ENCODE measurements at places on chromosomes 2 and 18.

- no peak for DNase-seq
These were observed 8.1 kb upstream of the MTERF4 start for GRCh38 chr2:241110089-241110606.

DNA sequence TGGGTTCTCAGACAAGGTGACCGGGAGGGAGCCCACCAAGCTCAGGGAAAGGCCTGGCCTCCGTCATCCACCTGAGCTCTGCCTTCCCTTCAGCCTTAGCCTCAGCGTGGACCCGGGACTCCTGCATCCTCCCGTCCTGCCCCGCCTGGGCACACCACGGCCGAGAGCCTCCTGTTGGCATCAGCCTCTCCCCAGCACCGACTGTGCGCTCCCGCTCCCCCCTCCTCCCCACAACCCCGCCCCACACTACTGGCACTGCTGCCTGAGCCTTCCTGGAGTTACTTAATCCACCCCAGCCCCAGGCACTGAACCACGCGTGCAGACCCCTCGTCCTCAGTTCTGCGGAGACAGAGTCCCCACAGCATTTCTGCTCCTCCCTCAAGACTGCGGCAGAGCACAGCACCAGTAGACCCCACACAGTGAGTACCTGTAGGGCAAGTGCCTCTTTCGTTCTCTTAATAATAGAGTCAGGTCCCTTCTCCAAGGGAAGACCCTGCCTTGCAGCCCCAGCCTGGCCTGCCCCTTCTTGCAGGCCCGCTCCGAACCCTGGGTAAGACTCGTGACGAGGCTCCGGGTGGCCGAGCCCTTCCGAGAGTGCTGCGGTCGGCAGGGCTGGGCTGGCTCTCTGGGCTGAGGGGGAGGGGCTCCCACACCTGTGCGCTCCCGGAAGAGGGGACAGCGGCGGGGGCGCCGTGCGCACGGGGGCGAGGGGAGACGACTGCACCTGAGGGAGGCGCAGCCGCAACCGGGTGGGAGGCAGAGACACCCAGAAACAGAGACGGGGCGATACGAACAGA lies at the start of gene AMER3:
TSS of gene AMER3 (plus strand) at position 285 of the 797 bp plus-strand sequence. CDS start 6,533 bp downstream, outside the sequence.
- no peak for DNase-seq

DNA sequence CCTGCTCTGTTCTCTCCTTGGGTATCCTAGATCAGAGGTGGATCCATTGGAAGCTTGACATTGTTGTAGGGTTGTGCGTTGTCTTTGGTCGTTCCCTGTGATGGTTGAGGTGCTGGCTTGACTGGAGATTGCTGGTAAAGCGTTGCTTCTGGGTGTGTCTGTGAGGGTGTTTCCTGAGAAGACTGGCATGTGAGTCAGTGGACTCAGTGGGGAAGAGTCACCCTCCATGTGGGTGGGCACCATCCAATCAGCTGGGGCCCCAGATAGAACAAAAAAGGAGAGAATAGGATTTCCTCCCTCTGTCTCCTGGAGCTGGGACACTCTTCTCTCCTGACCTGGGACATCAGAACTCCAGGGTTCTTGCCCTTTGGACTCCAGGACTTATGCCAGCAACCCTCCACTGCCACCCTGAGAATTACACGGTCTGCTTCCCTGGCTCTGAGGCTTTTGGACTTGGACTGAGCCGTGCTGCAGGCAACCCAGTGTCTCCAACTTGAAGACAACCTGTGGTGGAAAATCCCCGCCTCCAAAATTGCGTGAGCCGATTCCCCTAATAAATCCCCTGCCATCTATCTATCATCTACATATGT lies 14.8 kb upstream of the REEP1 start:
- DNase-seq = no peak

GRCh38 chr2:43948370-43948769 lies 47.4 kb downstream of the LRPPRC start:
- DNase-seq = no peak

DNA sequence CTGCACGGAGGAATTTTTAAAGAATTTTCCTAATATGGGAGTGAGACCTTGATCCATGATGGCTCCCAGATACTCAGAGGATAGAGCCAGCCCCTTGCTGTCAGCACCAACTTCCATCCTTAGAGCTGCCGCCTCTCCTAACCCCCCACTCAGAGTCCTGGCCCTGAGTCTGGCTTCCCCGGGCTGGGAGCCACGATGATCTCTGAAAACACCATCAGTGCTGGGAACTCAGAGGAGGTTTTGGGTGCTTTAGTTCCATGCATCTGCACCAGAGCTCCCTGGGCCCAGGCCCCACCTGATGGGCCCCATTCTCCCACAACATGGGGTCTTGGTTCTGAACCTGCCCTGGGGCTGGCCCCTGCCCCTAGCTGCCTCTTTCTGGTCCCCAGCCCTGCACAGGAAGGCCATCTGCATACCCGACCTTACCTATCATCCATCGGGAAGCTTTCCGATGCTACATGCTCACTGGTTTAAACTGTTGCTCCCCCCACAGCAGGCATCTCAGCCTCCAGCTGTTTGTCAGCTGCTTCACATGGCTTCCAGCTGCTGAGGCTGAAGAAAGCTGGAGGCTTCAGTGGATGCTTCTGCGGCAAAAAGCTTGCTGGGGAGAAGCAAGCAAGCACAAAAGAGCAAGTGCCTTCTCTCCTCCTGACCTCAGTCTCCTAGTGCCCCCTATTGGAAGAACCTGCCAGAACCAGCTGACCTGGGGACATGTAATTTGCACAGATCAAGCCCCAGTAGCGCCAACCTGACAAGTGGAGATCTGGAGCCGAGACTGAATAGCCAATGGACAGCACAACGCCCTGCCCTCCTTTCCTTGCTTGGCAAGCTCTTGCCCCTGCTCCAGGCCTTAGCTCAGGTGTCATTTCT lies 24.2 kb upstream of the RHOB start:
- DNase-seq = no peak

DNA sequence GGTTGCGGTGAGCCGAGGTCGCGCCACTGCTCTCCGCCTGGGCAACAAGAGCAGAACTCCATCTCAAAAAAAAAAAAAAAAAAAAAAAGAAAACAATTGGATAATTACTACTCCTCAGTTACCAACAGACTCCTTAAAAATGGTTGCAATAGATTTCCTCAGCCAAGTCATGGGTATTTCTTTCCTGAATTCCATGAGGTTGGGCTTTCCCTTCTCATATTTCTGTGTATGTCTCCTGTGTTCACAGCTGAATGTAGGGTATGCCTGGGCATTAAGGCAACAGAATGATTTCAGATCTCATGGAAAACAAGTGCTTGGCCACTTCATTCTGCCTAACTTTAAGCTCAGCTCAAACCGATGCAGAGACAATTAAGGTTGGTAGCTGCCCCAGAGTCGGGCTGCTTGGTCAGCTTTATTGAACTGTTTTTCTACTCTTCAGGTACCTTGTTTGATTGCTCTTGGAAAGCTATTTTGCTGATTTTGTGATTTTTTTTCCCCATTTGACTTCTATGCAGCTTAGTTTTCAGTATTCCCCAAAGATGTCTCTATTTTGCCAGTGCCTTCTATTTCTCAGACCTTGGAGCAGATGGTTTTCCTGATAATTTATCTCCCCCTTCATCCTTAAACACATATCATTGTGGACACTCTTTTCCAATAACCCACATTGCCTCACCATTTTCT lies 24.8 kb downstream of the KIF5C start:
- no peak for DNase-seq

- DNase-seq = no peak
These were observed 1.3 kb downstream of the TMEM131 start for GRCh38 chr2:97994476-97994875.

- DNase-seq = no peak
These were observed 168.7 kb downstream of the KCNS3 start for GRCh38 chr2:18047213-18047611.

GRCh38 chr2:80168037-80168436 lies 136.5 kb downstream of the LRRTM1 start:
- no peak for DNase-seq

- DNase-seq = no peak
These were observed 64.4 kb downstream of the SP110 start for GRCh38 chr2:230155359-230155758.

- no peak for DNase-seq
These were observed 252.3 kb downstream of the MBD5 start for GRCh38 chr2:148273158-148273691.

DNA sequence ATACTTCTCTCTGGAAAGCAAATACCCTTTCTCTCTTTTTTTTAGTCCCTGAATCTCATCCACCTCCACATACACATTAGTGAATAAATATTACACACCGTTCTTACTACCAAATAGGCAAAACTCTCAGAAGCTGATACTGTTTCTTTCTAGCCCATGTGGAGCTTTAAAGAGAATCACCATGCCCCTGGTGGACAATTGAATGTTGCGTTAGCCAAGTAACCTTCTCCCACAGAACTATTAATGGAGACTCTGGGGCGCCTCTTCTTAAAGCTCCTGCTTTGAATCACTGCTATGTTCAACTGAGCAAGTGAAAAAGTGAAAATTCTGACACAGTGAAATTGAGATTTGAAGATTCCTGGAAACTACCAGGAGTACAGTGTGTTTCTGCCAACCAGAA lies 522.8 kb upstream of the CDH7 start:
- DNase-seq = no peak

DNA sequence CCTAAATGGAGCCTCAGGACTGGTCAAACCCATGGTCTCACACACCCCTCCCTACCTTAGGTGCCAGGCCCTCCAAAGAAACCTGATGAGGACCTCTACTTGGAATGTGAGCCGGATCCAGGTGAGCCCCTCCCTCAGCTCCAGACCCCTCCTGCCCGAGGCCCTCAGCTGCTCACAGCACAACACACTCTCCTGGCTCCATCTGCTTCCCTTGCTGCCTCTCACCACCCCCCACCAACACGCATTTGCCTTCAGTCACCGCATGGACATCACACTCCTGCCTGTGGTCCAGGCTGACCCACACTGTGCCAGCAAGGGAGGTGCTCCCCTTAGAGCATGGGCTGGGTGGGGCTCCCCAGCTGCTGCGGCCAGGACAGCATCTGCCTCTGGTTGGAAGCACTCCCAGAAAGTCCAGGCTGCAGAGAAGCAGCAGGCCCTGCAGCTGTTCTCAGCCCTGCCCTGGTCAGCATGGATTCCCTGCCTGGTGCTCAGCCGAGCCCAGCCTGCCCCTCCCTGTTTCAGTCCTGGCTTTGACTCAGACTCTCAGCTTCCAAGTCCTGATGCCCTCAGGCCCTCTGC lies 15.1 kb downstream of the SH2D6 start:
- DNase-seq = no peak

DNA sequence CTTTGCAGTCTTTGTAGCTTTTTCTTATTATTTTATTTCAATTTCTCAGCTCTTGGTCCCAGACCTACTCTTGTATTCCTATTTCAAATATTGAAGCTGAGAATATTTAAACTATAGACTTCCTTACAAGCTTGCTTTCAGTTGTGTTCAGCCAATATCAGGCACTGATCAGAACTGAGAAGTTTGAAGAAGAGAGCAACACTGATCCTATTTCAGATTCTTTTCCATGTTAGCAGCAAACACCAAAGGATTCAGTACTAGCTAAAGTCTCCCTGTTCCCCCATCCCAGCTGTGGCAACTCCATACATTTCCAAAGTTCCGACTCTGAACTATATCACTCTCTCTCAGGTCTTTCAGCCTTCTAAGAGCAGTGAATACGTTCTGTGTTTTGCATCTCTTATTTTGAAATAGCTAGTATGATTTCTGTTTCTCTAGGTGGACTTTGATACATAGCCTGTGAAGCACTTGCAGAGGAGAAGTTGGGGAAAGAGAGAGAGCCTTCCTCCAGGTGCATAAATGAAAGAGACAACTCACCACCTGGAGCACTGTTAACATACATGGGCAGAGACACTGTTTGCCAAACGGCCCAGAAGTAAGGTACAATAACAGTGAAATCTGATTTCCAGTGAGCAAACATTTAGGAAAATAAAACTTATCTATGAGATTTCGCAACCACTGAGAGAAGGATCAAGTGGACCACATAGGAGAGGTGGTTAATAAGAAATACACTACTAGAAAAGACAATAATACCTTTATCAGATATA lies 135.0 kb upstream of the ZNF804A start:
- no peak for DNase-seq

DNA sequence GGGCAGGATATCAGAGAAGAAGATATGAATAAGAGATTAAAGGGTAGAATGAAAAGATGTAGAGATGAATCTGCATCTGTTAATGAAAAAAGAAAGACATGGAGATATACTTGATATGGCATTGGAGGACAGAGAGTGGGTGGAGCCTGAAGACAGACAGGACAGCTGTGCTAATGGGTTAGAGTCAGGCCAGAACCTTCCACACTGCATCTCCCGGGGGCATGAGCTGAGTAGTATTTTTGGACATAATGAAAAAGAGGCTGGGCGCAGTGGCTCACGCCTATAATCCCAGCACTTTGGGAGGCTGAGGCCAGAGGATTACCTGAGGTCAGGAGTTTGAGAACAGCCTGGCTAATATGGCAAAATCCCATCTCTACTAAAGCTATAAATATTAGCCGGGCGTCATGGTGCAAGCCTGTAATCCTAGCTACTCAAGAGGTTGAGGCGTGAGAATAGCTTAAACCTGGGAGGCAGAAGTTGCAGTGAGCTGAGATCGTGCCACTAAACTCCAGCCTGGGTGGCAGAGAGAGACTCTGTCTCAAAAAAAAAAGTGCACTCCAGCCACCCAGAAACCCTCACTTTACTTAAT lies 11.4 kb downstream of the FLACC1 start:
- DNase-seq = no peak

DNA sequence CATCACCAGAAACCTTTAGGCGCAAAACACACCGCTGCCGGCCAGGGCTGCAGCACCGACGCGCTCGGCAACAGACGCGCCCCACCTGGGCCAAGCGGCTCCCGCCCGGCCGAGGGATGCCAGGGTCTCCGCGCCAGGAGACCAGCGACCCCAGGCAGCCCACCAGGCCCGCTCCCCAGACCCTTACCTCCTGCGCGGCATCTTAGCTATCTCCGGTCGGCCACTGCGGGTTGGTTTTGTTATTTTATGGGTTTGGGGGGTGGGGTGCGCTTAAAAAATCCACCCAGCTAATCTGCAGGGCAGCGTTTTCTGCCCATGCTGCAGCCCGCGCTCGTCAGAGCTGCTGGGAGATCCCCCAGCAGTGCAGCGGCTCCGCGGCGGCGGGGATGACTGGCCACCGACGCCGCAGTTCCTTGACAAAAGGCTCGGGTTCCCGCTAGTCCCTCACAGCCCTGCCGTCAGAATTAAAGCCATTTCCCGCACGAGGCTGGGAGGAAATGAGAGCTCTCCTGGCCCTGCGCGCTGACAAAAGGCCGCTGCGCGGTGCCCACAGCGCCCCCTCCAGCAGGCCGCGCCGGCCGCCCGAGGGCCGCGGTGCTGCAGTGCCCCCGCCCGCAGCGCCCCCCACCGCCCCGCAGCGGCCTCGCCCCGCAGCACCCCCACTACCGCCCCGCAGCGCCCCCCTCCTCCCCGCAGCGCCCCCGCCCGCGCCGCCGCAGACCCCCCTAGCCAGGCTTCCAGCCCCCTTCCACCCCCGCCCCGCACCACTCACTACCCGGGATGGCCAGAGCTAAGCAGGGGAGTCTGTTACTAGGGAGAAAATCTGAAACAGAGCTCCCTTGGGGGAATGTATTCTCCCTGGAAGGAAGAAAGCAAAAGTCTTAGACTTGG lies at the start of gene ADD2:
TSS of gene ADD2 (minus strand) at position 502 of the 891 bp plus-strand sequence. CDS start 61,792 bp downstream, outside the sequence.
- no peak for DNase-seq

- no peak for DNase-seq
These were observed 301.4 kb downstream of the GALNT13 start for GRCh38 chr2:154173164-154173563.

- no peak for DNase-seq
These were observed 597 bp downstream of the RNF103 start for GRCh38 chr2:86623043-86623493.

GRCh38 chr2:147844697-147845410 lies at the start of gene ACVR2A:
ACVR2A (plus strand) TSS chr2:147845029; CDS start chr2:147845153, 124 bp downstream.
- DNase-seq = no peak
